ENCODE measurements at places on chromosomes 12 and 14.

DNA sequence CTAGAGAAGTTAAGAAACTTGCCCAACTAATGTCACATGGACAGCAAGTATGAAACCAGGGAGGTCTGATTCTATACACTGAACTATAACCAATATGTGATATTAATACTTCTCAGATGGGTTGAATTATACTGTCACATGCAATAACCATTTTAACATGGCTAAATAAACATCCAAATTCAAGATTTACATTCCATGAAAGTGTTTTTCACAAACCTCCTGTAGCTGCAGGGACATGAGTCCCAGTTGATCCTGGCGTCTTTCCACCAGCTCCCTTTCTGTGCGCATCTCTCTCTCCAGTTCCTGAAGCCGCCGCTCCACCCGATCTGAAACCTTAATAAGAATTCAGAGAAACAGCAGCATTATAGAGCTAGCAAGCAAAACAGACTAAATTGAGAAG, 79.0 kb downstream of the CEP128 start:
- DNase-seq, result no peak

DNA sequence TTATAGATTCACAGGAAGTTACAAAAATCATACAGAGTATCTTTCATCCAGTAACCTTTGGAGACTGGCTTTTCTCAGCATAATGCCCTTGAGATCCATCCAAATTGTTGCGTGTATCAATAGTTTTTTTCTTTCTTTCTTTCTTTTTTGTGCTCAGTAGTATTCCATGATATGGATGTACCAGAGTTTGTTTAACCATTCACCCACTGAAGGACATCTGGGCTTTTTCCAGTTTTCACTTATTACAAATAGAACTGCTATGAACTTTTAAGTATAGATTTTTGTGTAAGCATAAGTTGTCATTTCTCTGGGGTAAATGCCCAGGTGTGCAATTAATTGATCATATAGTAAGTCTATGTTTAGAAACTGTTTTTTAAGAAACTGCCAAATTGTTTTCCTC, 79.4 kb downstream of the FBXL14 start:
- DNase-seq, result no peak

DNA sequence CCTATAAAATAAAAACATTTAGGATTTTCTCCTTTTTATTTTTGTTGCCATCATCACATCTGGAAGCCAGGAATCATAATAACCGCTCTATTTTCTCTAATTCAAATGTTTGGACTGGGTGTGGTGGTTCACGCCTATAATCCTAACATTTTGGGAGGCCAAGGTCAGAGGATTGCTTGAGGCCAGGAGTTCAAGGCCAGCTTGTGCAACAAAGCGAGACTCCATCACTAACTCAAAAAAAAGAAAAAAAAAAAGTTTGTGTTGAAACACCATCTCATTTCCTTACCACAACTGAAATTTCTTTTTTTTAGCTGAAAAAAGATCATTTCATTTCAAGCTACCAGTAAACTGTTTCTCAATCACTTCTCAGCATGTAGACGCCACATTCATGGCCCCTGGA, 8.8 kb upstream of the BAZ1A start:
- no peak for DNase-seq

- no peak for DNase-seq
These were observed 270.7 kb downstream of the ALG10 start for GRCh38 chr12:34292736-34293625.

- DNase-seq, result no peak
These were observed 2.0 kb downstream of the FAM177A1 start for GRCh38 chr14:35047976-35048513.

DNA sequence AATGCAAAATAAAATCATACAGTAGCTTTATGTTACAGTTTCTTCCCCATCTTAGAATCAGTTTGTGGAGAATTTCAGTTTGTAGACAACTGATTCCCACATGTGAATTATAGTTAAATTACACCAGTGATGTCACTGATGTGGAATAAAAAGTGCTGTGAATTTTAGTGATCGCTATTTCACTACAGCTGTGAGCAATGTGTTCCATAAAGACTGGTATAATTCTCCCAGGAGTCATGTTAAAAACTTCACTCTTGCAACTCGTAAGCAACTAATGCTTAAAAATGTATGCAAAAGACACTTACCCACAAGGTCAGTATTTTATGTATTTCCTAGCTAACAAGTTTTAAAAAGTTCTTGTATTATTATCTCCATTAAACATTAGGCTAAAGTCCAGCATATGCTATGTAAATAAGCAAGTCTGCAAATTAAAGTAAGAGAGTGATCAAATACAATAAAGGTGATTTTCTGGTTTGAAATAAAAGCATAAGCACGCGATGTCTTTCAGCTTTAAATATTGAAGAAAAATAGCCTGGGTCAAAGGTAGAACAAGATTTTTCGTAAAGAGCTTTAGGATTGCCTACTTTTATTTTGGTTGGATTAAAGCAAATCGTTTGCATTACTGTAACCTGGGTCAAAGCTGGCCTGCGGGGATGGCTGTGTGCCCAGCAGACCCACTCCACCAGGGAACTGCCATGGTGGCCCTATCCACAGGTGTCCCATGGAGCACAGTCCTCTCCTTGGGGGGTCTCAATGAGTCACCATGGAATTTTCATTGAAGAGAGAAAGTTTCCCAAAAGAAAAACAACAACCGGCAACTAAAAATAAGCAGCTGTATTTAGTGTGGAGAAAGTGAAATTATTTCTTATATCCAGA, 12.7 kb upstream of the LRIG3 start:
- no peak for DNase-seq

- no peak for DNase-seq
These were observed 104.0 kb downstream of the NCOR2 start for GRCh38 chr12:124463341-124463921.

- DNase-seq, result no peak
These were observed 30.6 kb upstream of the C14orf180 start for GRCh38 chr14:104548802-104549535.

GRCh38 chr12:120956579-120957300, 21.6 kb upstream of the HNF1A start:
- no peak for DNase-seq

GRCh38 chr14:68482772-68483395, 310.0 kb downstream of the ZFP36L1 start:
- no peak for DNase-seq

DNA sequence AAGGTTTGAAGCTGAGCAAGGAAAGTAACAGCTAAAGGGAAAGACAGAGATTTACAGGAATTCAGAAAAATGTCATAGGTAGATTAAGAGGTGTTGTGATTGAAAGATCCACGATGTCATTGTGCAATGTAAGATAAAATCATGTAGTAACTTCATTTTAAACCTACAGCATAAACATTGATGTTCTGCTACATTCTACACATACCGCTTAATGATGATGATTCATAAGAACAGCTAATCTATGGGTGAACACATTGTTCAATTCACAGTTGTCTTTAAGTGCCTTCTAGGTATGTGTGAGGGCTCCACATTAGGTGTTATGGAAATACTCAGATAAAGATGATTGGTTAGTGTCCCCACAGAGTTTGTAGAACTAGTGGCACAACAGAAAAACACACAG, 170.9 kb downstream of the GRIP1 start:
- no peak for DNase-seq

- no peak for DNase-seq
These were observed 34.6 kb downstream of the GIT2 start for GRCh38 chr12:109961612-109962011.

DNA sequence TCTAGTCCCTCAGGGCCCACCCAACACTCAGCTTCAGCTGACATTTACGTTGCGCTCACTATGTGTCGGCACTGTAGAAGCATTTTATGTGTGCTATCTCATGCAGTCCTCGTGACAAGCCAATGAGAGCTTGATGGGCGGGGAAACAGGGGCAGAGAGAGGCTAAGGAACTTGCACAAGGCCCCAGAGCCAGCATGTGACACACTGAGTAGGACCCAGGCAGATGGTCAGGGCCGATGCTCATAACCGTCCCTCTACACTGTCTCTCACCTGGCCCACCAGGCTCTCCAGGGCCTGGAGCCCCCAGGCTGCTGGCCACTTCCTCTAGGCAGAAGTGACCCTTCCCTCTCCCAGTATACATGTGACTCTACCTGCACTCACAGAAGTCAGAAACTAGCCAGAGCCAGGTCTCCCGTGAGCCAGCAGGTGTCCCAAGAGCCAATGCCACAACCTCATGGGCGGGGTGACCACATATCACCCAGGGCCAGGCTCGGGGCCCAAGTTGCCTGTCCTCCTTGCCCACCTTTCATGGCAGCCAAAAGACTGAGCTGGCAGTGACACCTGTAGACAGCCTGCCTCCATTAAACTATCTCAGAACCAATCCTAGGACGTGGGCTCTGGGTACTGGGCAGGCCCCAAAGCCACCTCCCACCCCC, 38.3 kb downstream of the TTC7B start:
- DNase-seq, result no peak

- no peak for DNase-seq
These were observed 47.8 kb downstream of the EID3 start for GRCh38 chr12:104351057-104351983.

- DNase-seq, result no peak
These were observed 126.4 kb downstream of the TBC1D30 start for GRCh38 chr12:64950711-64951298.

- DNase-seq, result no peak
These were observed 79.7 kb downstream of the SPTB start for GRCh38 chr14:64800000-64800399.

GRCh38 chr12:60209521-60209920, 613.7 kb downstream of the SLC16A7 start:
- no peak for DNase-seq

DNA sequence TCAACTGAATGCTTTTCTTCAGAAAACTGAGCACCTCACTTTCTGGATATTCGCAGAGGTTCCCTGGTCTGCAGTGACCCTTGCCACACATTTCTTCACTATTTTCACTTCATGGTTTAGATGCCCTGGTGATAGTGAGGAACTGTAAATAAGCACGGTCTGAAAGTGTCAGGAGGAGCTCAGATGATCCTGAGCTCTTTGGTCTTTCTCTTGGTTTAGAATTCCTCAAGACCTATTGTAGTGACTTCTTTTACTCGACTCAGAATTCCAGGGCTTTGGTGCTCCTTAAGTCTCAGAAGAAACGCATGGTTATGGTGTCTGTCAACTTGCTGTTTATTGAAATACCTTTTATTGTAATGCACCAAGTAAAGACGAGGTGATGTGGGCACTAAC, 84.0 kb downstream of the SAMD4A start:
- no peak for DNase-seq

- DNase-seq, result no peak
These were observed 3.1 kb upstream of the AVIL start for GRCh38 chr12:57821474-57822214.

- no peak for DNase-seq
These were observed 66.0 kb upstream of the LHX5 start for GRCh38 chr12:113537751-113538087.

DNA sequence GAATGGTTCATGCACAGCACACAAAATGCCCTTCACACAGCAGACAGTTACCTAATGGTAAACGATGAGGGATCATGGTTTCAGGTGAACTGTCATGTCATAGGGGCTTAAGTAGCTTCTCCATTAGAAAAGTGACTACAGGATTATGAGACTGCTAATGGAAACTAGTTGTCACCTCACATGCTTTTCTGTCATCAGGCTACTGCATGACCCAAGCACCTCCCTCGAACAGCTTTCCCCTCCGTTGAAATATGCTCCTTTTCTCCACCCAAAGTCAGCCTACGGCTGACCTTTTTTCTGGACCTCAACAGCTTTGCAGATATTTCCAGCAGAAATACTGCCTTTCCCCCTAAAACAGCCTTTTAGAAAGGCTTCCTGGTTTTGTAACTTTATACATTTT, 467.3 kb downstream of the EGLN3 start:
- no peak for DNase-seq

DNA sequence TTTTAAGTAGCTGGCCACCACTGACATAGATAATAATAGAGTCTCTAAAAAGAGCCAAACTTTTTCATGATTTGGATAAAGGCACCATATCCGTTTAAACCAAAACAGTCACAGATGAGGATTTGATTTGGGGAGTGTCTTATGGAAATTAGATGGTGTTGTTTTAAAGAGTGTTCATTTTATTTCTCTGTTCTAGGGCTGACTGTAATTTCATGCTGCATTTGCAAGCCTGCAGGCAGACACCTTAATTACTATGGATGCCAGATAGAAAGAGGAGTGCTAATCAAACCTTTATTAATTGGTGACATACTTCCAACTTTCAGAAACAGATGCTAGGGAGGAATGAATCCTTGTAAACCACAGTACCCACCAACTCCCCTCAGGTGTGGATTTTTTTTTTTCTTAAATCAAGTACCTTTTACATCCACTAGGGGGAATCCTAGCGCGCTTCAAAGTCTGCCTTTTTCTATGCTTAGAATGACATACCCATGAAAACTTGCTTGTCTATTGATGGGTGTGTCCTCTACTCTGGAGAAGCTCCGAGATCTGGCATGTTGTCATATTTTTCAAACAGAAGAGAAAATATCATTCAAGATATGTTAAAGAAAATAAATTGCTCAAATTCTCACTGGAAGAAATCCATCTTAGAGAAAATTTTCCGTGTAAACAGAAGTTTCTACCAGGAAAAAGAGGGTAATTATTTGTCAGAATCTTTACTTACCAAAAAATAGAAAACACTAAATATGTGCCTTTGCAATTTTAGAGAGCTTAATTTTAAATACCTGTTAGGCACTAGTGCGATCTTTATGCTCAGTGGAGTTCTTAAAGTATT, 14.2 kb upstream of the PLXNC1 start:
- no peak for DNase-seq

- no peak for DNase-seq
These were observed 112.3 kb upstream of the KRR1 start for GRCh38 chr12:75623631-75624154.

GRCh38 chr12:92199819-92200576, 54.4 kb upstream of the BTG1 start:
- no peak for DNase-seq

- DNase-seq, result no peak
These were observed 28.7 kb upstream of the CD9 start for GRCh38 chr12:6171409-6172015.

All from stimulated activated CD8-positive, alpha-beta memory T cell treated with anti-CD3 and anti-CD28 coated beads, Interleukin-4, amount 100 ng/mL, for 4 hours (primary cell).